ENCODE measurements at places on chromosomes 11 and 22.

DNA sequence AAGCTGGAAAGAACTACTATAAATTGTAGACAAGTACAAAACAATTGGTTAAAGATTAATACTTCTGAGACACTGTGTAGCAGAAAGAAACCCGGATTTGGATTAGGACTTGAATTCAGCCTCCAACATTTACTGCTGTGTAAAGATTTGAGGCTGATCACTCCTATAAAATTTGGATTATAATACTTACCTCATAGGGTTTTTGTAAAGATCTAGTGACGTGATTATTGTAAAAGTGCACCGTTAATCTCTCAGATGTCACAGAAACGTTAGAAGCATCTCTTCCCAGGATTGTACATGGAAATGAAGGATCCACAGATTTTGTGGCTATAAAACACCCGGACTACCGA lies 323 bp upstream of the HIKESHI start:
- DNase-seq, result no peak

GRCh38 chr11:36890841-36891240 lies 292.8 kb upstream of the RAG2 start:
- DNase-seq, result no peak

- DNase-seq, result no peak
These were observed 2.1 kb upstream of the DGKZ start for GRCh38 chr11:46345131-46345597.

DNA sequence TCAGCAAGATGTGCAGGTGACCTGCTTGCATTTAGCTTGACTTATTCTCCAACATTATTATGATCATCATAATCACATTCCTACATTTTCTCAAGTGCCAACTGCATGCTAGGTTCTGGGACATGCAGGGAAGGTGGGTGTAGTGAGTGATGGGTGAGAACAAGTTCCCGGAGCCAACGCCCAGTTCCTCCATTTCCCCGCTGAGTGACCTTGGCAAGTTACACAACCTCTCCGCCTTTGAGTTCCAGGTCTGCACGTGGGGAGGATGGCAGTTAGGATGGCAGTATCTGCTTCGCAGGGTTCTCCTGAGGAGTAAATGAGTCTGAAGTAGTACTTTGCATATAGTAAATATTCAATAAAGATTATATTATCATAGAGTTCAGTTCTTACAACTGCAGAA lies 140.3 kb downstream of the GRIK4 start:
- no peak for DNase-seq

Measured in HuH-7.5 (cell line).